NCI-H2029 treated with DMSO at 0.1 percent for 48 hours (cell line): ENCODE measurements at places on chromosomes 7 and 10.

GRCh38 chr7:27202018-27202861, 2.3 kb upstream of the HOXA13 start:
- no peak for DNase-seq

DNA sequence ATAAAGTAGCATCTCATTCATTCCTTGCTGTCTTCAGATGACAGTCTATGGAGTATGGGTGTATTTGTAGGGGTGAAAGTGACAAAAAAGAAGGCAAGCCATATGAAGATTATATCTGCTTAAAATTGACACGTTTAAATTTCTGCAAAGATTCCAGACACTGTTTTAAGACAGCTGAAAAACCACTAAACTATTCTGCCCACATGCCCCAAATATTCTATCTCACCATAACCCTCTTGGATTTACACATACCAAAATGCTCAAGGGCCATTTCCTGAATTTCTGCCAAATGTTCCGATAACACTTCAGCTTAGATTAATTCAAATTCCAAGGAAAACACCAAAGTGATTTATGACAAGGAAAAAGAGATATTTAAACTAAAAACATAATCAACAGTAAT, 99.9 kb upstream of the IL6 start:
- no peak for DNase-seq

DNA sequence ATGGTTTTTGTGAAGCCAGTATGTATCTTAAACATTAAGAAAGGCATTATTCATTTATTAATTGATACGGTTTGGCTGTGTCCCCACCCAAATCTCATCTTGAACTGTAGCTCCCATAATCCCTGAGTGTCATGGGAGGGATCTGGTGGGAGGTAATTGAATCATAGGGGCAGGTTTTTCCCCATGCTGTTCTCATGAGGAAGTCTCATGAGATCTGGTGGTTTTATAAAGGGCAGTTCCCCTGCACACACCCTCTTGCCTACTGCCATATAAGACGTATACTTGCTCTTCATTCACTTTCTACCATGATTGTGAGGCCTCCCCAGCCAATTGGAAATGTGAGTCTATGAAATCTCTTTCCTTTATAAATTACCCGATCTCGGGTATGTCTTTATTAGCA, 28.1 kb downstream of the OTUD1 start:
- DNase-seq, result no peak

DNA sequence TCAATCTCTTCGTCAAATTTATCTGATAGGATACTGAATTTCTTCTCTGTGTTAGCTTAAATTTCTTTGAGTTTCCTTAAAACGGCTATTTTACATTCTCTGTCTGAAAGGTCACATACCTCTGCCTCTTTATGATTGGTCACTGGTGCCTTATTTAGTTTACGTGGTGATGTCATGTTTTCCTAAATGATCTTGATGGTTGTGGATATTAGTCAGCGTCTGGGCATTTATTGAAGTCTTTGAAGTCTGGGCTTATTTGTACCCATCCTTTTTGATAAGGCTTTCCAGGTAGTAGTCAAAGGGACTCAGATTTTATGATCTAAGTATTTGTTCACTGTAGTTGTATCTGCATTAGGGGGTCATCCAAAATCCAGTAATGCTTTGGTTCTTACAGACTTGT, 1407.5 kb upstream of the LRRTM3 start:
- DNase-seq, result no peak

GRCh38 chr7:28941633-28942032, 16.5 kb downstream of the TRIL start:
- no peak for DNase-seq

- no peak for DNase-seq
Observed at GRCh38 chr7:1709281-1709680, 39.2 kb downstream of the ELFN1 start.

DNA sequence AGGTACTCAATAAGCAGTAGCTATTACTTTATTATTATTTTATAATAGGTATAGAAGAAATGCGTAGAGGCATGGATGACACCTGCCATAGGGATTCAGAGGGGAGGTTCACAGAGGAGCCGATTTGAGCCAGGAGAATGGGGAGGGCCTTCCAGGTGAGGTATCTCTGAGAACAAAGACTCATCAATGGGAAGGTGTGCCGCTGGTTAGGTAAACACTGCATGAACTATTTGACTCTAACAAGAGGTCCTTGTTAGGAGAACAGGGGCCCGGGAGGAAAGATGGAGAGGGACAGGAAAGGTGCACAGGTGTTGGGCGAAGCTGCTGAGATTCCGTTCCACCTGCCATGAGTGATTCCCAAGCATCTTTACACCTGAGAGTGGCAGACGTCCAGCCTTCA, 41.8 kb upstream of the TMEM273 start:
- no peak for DNase-seq

GRCh38 chr10:88901206-88901983, 21.4 kb downstream of the STAMBPL1 start:
- no peak for DNase-seq

DNA sequence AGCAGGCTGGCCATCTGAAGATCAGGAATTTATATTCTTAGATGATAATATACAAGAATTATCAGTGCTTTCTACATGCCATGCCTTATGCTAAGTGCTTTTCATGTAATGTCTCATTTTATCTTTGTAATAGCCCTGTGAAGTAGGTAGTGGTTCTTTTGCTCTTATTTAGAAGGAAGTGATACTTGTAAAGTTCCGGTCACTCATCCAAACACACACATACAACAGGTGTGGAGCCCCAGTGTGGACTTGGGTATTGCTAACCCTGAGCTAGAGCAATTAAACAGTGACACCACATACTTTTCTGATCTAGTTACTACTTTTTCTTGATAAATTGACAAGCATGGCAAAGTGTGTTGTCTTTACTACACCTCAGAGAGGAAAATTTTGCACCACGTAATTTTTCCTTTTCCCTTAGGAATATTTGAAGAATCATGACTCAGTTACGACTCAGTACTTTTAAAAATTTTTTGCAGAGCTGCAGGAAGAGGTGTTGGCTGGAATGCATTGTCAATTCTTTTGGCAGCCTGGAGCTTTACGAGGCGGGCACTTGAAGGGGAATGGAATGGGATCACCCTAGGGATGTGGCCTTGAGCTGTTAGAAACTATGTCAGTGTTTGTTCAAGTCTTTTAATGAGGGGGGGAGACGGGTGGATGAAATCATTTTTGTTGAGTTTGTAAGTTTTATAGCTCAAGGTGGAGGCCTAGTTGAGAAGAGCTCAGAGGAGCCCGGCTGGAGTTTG, 212.5 kb upstream of the CELF2 start:
- DNase-seq, result no peak

DNA sequence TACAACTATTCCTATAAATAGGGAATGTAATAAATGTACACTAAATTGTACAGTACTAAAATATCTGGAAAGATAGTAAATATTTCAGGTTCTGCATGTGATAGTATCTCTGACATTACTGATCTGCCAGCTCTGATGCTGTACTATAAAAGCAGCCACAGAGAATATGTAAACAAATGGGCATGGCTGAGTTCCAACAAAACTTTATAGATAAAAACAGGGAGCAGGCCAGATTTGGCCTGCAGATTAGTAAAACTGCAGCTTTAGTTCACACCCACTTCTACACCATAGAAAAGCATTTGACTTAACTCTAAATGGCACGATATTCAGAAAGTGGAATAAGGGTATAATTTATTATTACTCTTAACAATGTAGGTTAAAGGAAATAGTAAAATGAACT, 18.8 kb upstream of the TLL2 start:
- DNase-seq, result peak; percentile 8

DNA sequence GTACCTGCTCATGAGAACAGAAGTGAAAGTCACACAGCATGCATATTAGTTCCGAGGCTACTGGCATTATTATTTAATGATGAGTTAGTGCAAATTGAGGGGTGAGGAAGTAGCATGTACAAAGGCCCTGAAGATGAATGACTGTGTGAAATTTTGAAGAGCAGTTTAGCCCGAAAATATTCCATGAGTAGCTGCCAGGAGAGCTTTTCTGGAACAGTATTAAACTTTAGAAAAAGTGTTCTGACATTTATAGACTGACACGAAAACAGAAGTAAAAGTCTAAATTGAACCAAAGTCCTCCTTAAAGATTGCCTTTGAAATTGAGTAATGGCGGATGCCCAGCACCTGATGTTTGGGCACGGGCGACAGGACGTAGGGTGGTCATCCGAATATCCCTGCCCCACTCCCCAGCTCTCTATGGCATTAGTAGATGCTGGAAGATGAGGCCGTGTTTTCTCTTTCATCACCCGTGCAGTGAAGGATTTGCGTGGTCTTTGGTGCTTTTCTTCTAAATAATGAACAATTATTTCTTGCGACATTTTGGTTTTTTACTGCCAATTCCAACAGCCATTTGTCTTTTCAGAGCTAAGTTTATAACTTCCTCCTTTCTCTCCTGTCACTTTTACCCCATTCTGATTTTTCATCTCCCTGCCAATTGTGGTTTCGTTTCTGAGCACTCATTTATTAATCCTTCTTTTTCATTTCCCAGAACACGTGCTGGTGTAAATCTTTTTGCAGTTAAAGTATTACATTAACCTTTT, 192.6 kb downstream of the MGMT start:
- DNase-seq, result no peak

- no peak for DNase-seq
Observed at GRCh38 chr7:22729180-22729825, 2.3 kb downstream of the IL6 start.

GRCh38 chr7:94330269-94331020, 64.2 kb upstream of the COL1A2 start:
- no peak for DNase-seq

GRCh38 chr7:92517631-92518030, 10.7 kb downstream of the PEX1 start:
- DNase-seq, result no peak
